ENCODE measurements at places on chromosomes 2 and 18. TPM values are rescaled to one million over a fixed set of nuclear protein-coding genes. Genes with fewer than 3 reads are reported as not detected.

The TMEM87B gene
- 18.3 TPM for total RNA-seq

The CFAP65 gene
- total RNA-seq = not detected

The MPP4 gene
- total RNA-seq = not detected

The ACVR2A gene
- 3.8 TPM for total RNA-seq

The STON1 gene
- 1.7 TPM for total RNA-seq

The ABCG5 gene
- total RNA-seq = not detected

The ADGRF3 gene
- total RNA-seq = 4.8 TPM

The ANKRD30B gene
- total RNA-seq = not detected

The TRABD2A gene
- 64.9 TPM for total RNA-seq

The NPAS2 gene
- 4.8 TPM for total RNA-seq

The RBM43 gene
- total RNA-seq = 4.2 TPM

The CCDC68 gene
- not detected for total RNA-seq

The TUBA3D gene
- total RNA-seq = not detected

The STAT4 gene
- total RNA-seq = 93.2 TPM

The TAF1B gene
- 52.8 TPM for total RNA-seq

The CENPA gene
- 37.9 TPM for total RNA-seq

The PAX8 gene
- 0.32 TPM for total RNA-seq

The CYP27A1 gene
- 0.18 TPM for total RNA-seq

Measured in T-helper 2 cell treated with Interferon-gamma antibody and Interleukin-4, amounts not matched to agents 100 ng/mL and 5 ng/mL, for 36 hours (primary cell).